ENCODE measurements at places on chromosomes 16 and 17. TPM values are rescaled to one million over a fixed set of nuclear protein-coding genes. Genes with fewer than 3 reads are reported as not detected.

DNA sequence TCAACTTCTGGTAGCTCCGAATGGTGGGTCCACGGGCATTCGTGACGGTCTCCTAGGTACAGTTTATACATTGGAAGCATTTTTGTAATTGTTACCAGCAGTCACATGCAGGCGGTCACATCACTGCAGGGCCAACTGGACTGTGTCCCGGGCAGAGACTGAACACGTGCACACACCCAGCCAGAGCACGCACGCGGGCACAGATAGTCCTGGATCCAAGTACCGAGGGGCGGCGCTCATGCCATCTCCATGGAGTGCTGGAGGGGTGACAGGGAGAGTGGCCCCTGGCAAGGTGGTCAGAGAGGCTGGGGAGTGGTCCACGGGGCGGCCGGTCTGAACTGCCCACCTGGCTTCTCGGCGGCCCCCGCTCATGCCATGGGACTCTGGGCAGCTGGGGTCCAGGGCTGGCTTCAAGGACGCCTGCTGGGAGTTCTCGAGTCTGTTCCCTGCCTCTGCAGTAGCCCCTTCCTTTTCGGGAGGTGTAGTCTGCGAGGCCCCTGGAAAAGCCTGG lies 34.2 kb downstream of the BAIAP2 start:
- H3K27me3 ChIP-seq, result no peaks in the 10 kb centered on the region
- H3K36me3 ChIP-seq, result no peaks in the 10 kb centered on the region

DNA sequence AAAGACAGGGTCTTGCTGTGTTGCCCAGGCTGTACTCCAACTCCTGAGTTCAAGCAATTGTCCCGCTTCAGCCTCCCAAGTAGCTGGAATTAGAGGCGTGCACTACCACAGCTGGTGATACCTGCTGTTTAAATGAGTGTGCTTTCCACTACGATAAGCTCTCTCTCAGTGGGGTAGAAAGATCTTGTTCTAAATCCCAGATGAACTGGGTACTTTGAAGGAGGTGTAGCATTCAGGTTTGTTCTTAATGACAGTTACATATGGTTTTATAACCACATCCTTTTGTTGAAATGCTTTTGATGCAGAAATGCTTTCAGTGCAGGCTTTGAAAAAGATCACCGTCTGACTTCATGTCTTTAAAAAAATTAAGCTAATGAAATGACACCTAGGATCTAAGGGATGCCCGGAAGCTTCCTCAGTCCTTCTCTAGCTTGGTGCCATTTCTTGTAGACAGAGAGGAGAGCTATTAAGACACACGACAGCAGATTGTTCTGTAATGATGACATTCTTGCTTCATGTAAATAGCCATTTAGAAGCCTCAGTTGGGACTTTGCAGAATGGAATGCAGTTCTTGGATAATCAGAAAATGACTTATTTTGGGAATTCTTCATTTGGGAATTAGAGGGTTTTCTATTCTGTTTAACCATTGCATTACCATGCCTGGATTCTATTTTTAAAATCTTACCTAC lies 19.5 kb downstream of the PMM2 start:
- no peak overlapping the region for H3K4me3 ChIP-seq
- peaks cover 35% of the 10 kb centered on the region for H3K36me3 ChIP-seq
- DNase-seq, result no peak
- no peak overlapping the region for H3K27ac ChIP-seq
- H3K4me1 ChIP-seq, result no peaks in the 10 kb centered on the region
- H3K27me3 ChIP-seq, result no peaks in the 10 kb centered on the region

Gene KATNIP
- total RNA-seq, result 26.8 TPM

Gene PPP1R27
- not detected for total RNA-seq

Gene SYNRG
- total RNA-seq, result 42.2 TPM

Gene GUCY2D
- total RNA-seq, result not detected

DNA sequence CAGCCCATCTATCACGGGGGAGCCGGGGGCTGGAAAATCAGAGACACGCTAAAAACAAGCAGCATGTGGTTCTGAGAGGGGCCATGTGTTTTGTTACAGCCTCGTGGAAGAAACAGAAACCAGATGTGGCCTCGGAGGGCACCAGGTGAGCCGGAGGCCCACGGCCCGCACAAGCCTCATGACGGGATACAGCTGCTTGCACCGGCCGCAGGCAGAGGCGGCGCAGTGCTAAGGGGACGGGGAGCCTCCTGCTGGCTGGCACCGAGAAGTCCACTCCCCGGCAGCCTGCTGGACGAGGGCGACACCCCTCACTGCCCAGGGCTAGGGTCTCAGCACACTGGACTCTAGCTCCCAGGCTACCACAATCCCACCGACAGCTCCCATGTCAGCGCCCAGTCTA lies 19.2 kb downstream of the NDUFAF8 start:
- H3K4me1 ChIP-seq, result no peaks in the 10 kb centered on the region
- H3K36me3 ChIP-seq, result peaks cover 43% of the 10 kb centered on the region
- H3K27ac ChIP-seq, result no peak overlapping the region
- H3K4me3 ChIP-seq, result no peak overlapping the region

Gene HSBP1
- total RNA-seq, result 136 TPM

DNA sequence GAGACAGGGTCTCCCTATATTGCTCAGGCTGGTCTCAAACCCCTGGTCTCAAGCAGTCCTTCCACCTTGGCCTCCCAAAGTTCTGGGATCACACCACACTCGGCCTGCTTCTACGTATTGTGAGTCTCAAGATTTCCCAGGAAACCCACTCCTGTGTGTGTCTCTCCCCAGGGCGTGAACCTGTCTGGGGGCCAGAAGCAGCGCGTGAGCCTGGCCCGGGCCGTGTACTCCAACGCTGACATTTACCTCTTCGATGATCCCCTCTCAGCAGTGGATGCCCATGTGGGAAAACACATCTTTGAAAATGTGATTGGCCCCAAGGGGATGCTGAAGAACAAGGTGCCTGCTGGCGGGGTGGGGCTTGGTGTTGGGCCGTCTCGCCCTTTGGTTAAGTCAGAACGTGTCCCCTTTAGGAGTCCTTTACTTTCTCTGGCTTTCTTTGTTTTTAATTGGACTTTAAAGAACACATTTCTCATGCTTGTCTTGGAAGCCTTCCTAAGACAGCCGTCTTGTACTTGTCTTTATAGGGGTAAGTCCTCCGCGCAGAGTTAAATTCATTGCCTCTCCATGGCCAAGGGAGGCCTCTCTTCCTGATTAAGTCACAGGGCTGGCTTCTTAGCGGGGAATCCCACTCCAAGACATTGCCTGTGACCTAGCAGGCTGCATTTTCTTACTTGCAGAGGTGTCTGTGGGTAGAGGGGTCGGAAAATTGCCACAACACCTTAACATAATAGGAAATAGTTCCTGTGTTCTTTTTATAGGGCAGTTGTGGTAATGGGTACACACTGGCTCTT lies 136.4 kb downstream of the ABCC6 start:
- H3K4me3 ChIP-seq, result no peak overlapping the region
- no peaks in the 10 kb centered on the region for H3K27me3 ChIP-seq
- no peaks in the 10 kb centered on the region for H3K4me1 ChIP-seq
- peaks cover 21% of the 10 kb centered on the region for H3K36me3 ChIP-seq
- no peak overlapping the region for H3K27ac ChIP-seq

- no peak overlapping the region for H3K27ac ChIP-seq
- H3K4me1 ChIP-seq, result no peaks in the 10 kb centered on the region
- H3K27me3 ChIP-seq, result no peaks in the 10 kb centered on the region
- H3K4me3 ChIP-seq, result no peak overlapping the region
- no peak for DNase-seq
- H3K36me3 ChIP-seq, result peaks cover 25% of the 10 kb centered on the region
Measured at GRCh38 chr16:30965436-30965835, 7.9 kb downstream of the SETD1A start.

Gene TACO1
- total RNA-seq, result 31.7 TPM

GRCh38 chr17:75365009-75365930 lies 40.2 kb downstream of the GRB2 start:
- H3K4me1 ChIP-seq, result peaks cover 16% of the 10 kb centered on the region
- H3K36me3 ChIP-seq, result no peaks in the 10 kb centered on the region
- no peak overlapping the region for H3K27ac ChIP-seq
- no peaks in the 10 kb centered on the region for H3K27me3 ChIP-seq
- no peak overlapping the region for H3K4me3 ChIP-seq

- H3K36me3 ChIP-seq, result peaks cover 3% of the 10 kb centered on the region
- peaks cover 7% of the 10 kb centered on the region for H3K4me1 ChIP-seq
- no peak overlapping the region for H3K4me3 ChIP-seq
- no peak overlapping the region for H3K27ac ChIP-seq
- H3K27me3 ChIP-seq, result no peaks in the 10 kb centered on the region
Measured at GRCh38 chr17:40358323-40359038, 6.1 kb downstream of the GJD3 start.

Gene C17orf78
- not detected for total RNA-seq

Gene CA7
- not detected for total RNA-seq

GRCh38 chr16:54459509-54460262 lies 173.1 kb upstream of the IRX3 start:
- no peaks in the 10 kb centered on the region for H3K27me3 ChIP-seq
- H3K4me3 ChIP-seq, result no peak overlapping the region
- H3K27ac ChIP-seq, result no peak overlapping the region
- DNase-seq, result no peak

Gene BAIAP3
- total RNA-seq, result 0.88 TPM

- peaks cover 8% of the 10 kb centered on the region for H3K4me1 ChIP-seq
- no peaks in the 10 kb centered on the region for H3K27me3 ChIP-seq
- no peak overlapping the region for H3K4me3 ChIP-seq
- no peak for DNase-seq
Measured at GRCh38 chr17:80385046-80385445, 29.9 kb upstream of the ENDOV start.

- H3K4me3 ChIP-seq, result no peak overlapping the region
- DNase-seq, result no peak
- H3K27me3 ChIP-seq, result peaks cover 3% of the 10 kb centered on the region
- no peaks in the 10 kb centered on the region for H3K4me1 ChIP-seq
Measured at GRCh38 chr17:45719335-45720071, 64.6 kb upstream of the CRHR1 start.

DNA sequence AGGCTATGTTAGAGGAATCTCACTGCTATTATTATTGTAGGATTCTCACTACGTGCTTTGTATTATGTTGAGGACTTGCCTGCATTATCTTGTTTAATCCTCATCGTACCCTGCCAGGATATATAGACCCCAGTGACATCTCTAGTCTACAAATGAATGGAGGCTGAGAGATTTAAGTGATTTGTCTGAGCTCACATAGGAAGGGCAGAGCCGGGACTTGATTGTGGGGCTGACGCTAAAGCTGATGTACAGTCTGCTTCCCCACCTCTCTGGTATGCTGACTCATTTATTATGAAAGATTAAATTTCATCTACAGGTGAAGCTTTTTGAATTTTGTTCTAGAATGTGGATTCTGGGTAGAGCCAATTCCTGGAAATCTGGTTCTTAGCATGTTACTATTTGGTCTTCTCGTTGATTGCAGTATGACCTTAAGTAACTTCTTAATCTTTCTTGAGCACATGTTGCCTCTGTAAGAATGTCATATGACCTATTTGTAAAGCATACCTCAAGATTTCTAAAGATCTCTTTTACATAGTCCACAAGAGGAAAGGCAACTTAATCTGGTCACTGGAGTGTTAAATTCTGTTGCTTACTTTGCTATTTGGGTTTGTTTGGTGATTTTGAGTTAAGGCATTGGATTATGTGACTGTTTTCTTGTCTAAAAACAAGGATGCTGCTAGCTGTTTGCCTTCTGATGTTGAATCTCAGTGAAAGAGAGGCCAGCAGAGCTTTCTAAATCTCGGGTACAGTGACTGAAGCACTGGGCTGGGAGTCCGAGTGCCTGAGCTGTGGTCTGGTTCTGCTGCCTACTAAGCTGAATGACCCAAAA lies 12.4 kb downstream of the METTL9 start:
- peaks cover 3% of the 10 kb centered on the region for H3K36me3 ChIP-seq
- H3K4me1 ChIP-seq, result no peaks in the 10 kb centered on the region
- H3K27me3 ChIP-seq, result no peaks in the 10 kb centered on the region
- H3K4me3 ChIP-seq, result no peak overlapping the region
- no peak for DNase-seq
- H3K27ac ChIP-seq, result no peak overlapping the region

Gene CCL4L2
- not detected for total RNA-seq

Gene EPN3
- not detected for total RNA-seq

DNA sequence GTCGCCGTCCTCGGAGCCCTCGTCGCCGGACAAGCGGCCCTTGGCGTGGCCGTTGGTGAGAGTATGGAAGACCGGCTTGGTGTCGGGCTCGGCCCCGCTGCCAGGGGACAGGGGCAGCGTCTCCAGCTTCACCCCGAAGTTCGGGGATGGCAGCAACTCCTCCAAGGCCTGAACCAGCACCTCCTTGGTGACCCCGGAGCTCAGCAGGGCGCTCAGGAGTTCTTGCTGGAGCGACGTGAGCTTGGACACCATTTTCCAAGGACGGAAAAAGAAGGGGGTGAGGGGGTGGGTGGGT lies 279 bp downstream of the HNF1B start:
- no peaks in the 10 kb centered on the region for H3K36me3 ChIP-seq
- H3K27me3 ChIP-seq, result peaks cover 74% of the 10 kb centered on the region
- no peak for DNase-seq
- peaks cover 5% of the 10 kb centered on the region for H3K4me1 ChIP-seq

GRCh38 chr17:82599674-82600661 lies 48.3 kb downstream of the WDR45B start:
- no peak for DNase-seq
- no peak overlapping the region for H3K27ac ChIP-seq
- no peaks in the 10 kb centered on the region for H3K27me3 ChIP-seq
- H3K4me1 ChIP-seq, result peaks cover 27% of the 10 kb centered on the region

Gene YBX2
- total RNA-seq, result not detected
